Left cardiac atrium (tissue), 4 donors: ENCODE measurements at places on chromosomes 11 and 22. TPM values are rescaled to one million over a fixed set of nuclear protein-coding genes. Genes with fewer than 3 reads are reported as not detected.
A peak's percentile ranks its signal among the peaks of the same experiment; 100 is the strongest.

THYN1 gene
- 32.5 TPM for total RNA-seq

OR51B4 gene
- not detected for total RNA-seq

KDM4E gene
- total RNA-seq: not detected

P2RX6 gene
- total RNA-seq: 2.2 TPM

DNA sequence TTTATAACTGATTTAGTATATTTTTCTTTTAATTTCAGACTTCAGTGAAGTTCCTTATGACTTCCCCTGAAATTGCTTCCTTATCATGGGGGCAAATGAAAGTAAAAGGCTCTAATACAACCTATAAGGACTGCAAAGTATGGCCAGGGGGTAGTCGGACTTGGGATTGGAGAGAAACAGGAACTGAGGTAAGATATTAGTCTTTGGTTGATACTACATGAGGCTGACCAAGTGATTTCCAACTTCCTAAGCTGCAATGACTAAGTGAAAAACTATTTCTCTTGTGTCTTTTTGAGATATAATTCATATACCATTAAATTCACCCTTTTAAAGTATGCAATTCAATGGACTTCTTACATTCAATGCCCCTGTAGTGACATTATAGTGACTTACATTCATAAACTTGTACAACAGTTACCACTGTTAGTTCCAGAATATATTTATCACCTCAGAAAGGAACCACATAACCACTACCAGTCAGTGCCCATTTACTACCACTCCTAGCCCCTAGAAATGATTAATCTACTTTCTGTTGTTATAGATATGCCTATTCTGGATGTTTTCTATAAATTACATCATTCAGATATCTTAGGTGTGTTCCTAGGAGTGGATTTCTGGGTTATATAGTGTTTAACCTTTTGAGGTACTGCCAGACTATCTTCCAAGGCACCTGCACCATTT lies 21.6 kb downstream of the AAMDC start:
- DNase-seq: no peak

DNA sequence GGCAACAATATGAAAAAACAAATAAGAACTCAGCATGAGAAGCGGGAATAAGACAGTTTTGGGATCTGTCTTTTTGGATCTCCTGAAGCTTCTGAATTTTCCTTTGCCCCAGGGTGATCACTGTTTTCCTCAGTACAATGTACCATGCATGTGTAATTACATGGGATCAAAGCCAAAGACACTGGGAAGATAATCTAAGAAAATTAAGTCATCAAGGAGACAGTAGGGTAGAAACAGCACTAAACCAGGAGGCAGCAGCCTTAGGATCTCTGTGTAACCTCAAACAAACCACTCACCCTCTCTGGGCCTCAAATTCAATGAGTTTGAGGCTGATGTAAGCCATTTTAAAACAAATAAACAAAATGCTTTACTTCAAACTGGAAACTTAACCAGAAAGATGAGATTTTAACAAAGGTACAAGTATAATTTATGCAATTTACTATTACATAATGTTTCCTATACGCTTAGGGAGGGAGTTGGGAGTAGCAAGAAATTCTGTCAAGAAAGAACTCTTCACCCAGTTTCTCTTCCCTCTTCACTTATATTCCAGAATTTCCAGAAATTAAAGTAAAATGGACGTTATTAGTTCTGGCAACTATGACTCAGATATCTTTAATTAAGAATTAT lies 77.0 kb downstream of the RAB30 start:
- no peak for DNase-seq

GRCh38 chr11:132549561-132549960 lies 982.7 kb downstream of the OPCML start:
- DNase-seq: no peak

DNA sequence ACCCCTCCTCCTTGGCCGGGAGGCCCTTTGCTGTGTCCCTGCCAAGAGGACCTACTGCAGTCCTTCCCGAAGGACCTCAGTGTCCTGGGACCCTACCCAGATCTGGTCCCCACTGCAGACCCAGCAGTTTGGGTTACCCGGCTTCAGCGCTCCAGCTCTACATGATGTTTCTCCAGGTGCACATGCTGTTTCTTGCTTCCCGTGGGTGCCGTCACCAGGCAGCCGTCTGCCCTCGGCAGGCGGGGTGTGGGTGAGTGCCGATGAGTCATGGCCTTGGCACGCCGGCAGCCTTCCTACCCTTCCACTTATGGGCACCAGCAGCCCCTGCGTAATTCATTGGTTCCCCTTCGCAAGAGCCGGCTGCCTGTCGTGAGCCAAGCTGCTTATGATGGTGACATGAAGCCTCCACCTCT lies 101.8 kb downstream of the BCR start:
- peak; percentile 60 for DNase-seq

- no peak for DNase-seq
These were observed 3.8 kb upstream of the C11orf91 start for GRCh38 chr11:33704240-33705002.

DNA sequence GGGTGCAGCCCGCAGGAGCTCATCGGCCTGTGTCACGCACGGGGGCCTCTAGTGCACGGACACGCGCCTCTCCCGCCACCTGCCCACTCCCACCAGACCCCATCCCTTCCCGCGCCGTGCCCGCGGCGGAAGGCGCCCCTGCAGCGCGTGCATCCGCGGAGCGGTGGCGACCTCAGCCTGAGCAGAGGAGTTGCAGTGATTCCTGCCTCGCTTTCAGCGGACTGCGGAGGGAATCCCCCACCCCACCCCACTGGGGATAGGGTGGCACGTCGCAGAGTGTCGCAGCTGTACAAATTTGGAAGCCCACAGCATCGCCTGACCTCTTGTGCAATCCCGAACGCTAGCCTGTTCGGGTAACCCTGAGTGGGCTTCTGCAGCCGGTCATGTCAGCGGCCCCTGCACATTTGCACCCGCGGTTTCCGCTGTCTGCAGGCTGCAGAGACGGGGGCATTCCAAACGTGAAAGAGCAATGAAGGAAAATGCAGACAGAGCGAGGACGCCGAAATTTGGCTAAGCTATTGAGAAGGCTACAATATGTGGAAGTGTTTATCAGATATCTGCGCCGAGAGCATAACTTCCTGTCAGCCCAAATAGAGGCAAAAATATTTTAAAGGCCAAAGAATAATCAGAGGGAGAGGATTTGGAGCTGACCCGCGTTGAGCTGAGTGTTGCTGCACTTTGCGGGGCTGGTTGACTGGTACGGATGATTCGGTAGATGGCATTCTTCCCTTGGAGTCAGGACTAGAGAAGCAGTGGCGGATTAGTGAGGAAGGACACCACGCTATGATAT lies 617 bp upstream of the ARHGAP20 start:
- peak; percentile 22 for DNase-seq

DNA sequence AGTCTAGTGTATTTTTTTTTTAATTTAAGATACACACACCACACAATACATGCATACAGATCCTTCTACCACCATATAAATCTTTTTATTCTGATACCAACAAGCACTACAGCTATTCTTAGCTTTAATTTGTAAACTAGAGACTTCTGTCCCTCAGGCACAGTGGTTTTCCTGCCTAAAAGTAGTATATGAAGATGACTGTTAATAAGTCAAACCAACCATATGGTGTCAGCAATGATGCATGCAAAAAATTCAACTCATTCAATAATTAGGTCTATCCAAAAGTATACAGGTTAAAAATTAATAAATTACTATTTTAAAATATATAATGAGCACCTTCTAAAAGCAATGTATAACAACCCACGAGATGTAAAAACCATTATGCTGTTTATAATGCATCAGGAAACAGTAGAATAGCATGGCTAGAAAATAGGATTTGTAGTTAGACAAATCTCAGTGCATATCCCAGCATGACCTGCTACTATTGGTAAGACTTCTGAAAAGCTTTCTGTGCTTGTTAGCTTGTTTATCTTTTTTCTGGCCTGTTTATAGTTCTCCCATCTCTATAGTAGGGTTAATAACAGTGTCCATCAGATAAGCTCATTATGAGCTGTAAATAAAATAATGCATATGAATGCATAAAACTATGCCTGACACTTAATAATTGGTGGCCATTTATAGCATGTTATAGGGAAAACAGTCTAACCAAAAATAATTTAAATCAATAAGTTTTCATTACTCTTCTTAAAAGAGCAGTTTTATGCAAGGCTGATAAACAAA lies 10.2 kb downstream of the RAB38 start:
- no peak for DNase-seq

DNA sequence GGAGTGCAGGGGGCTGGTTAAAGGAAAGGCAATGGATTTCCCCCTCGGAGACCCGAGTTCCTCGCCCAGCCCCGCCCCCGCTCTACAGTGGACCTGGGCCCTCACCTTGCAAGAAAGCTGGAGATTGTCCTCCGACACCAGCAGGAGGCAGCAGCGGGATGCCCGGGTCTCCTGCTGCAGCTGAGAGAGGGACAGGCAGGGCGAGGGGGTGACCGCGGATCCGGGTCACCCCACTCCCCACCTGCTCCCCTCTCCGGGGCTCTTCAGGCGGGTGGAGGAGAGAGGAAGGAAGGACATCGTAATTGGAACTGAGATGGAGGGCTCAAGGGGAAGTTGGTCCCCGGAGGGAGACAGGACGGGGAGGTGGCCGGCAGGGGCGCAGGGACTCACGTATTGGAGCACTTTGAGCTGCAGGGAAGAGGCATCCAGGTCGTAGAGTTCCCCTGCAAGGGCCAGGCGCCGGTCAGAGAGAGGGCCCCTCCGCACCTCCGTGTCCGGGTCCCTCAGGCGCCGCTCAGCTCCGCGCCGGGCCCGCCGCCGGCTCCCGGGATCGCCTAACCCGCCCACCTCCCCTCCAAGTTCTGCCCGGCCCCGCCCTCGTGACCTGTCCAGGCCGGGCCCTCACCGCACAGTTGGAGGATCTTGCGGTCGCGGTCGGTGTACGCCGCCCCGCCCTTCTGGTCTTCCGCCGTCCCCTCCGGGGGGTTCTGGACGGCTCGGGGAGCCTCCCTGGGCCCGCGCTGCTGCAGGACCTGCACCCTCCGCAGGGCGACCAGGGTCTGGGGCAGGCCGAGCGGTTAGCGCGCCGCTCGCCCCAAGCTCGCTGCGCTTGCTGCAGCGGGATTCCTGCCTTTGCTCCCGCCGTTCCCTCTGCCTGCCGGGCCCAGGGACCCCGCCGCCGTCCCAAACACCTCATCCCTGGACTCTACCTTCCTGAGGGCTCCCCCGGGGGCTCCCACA lies 84.1 kb downstream of the PDE2A start:
- DNase-seq: peak; percentile 46

- no peak for DNase-seq
These were observed 17.2 kb downstream of the AP2A2 start for GRCh38 chr11:942823-943222.

DNA sequence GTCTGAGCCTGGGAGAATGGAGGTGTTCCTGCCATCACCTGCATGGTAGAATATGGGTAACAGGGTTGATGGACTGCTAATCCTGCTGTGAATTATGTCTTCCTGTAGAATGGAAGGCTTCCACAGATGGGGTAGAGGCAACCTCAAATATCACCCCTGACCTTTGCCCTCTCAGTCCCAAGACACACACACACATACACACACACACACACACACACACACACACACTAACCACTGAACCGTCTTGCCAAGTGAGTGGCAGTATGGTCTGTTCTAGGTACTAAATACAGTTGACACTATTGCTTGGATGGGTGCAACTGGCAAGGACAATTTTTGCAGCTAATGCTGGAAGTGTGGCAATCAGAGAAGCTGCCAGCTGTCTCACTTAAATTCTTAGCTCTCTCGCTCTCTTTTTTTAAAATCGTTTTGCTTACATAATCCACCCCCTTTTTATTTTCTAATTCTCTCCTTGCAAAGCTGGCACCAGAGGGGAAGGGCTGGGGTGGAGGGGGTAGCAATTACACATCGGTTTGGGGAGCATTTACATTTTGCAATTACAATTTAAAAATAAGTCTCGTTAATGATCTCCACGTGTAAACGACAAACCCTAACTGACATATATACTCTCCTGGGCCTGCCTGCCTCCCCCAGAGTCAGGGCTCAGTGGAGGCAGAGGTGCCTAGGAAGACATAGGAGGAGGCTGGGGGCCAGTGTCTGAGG lies 162.6 kb downstream of the FEZ1 start:
- no peak for DNase-seq

DNA sequence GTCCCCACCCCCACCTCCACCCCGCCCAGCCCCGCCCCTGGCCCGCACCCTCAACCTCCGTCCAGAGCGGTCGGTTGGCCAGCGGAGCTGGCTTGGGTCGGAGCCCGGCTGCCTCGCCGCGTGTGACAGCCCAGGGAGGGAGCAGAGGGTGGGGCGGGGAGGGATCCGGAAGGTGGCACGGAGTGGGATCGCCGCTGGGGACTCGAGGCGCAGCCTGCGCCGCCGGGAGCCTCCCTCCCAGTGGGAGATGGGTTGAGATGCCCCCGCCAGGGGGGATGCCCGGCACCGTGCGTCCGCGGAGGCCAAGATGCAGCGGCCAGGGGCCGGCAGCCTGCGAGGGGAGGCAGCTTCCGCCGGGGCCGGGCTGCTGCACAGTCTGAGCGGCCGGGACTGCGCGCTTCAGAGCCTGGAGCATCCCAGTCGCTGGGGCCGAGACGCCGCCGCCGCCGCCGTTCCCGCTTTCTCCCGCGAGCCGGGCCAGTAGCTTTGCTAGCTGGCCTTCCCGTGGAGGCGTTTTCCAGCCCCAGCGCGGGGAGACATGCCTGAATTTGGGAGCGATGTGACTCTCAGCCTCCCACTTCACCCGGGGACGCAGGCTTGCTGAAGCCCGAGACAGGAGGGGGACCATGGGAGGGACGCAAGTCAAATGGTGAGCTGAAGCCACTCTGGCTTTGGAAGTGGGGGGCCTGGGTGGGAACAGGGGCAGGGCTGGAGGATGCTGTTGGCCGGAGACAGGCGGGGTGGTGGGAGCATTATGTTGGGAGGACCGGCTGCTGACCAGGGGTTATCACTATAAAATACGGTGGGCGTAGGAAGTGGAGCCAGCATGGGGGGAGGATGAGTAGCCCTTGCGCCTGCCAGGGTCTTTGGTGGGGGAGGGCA lies 40.2 kb downstream of the DIXDC1 start:
- peak; percentile 76 for DNase-seq

DNA sequence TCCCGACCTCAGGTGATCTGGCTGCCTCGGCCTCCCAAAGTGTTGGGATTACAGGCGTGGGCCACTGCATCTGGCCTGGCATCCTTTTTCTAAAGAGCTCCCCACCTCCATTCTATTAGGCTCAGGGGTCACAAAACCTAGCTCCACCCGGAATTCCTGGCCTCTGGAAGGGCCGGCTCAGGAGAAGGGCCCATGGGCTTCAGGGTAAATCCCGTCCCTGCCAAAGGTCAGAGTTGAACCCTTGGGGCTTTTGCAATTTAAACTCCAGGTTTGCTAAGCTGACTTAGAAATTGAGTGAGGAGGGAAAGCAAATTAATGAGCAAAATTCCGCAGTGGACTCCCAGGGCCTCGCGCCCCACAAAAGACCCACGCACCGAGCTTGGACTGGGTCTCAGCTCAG lies 48.3 kb downstream of the RPS6KA4 start:
- DNase-seq: no peak

GRCh38 chr11:75968021-75968625 lies 153.1 kb downstream of the UVRAG start:
- no peak for DNase-seq

GRCh38 chr22:40476341-40476740 lies 105.9 kb downstream of the SGSM3 start:
- no peak for DNase-seq

GRCh38 chr11:800473-800872 lies 2.4 kb upstream of the SLC25A22 start:
- no peak for DNase-seq

GRCh38 chr22:46003271-46004091 lies 26.5 kb upstream of the WNT7B start:
- DNase-seq: peak; percentile 40

GRCh38 chr22:27507111-27507611 lies 294.4 kb downstream of the MN1 start:
- no peak for DNase-seq
